Liver (tissue), 10 donors: ENCODE measurements at places on chromosomes 11 and 22. TPM values are rescaled to one million over a fixed set of nuclear protein-coding genes. Genes with fewer than 3 reads are reported as not detected.
A peak's percentile ranks its signal among the peaks of the same experiment; 100 is the strongest.

The PVALB gene
- 1.3 TPM for polyA plus RNA-seq

The P2RY6 gene
- polyA plus RNA-seq: 1.3 TPM

The TMEM134 gene
- 76.3 TPM for polyA plus RNA-seq

The THRSP gene
- polyA plus RNA-seq: 90.1 TPM

- DNase-seq: peak; percentile 73
- no peaks in the 10 kb centered on the region for H3K4me1 ChIP-seq
- no peak overlapping the region for H3K4me3 ChIP-seq
- H3K27ac ChIP-seq: peak overlapping the region; percentile 67
Observed at GRCh38 chr22:31313366-31314147, 21.3 kb upstream of the PIK3IP1 start.

DNA sequence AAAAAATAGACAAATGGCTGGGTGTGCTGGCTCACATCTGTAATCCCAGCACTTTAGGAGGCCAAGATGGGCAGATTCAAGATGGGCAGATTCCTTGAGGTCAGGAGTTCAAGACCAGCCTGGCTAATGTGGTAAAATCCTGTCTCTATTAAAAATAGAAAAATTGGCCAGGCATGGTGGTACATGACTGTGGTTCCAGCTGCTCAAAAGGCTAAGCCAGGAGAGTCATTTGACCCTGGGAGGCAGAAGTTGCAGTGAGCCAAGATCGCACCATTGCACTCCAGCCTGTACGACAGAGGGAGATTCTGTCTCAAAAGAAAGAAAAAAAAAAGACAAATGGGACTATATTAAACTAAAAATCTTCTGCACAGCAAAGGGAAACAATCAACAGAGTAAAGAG is 55.4 kb downstream of the USP35 start:
- DNase-seq: no peak
- peaks cover 3% of the 10 kb centered on the region for H3K36me3 ChIP-seq
- H3K27me3 ChIP-seq: no peaks in the 10 kb centered on the region
- no peak overlapping the region for H3K4me3 ChIP-seq

DNA sequence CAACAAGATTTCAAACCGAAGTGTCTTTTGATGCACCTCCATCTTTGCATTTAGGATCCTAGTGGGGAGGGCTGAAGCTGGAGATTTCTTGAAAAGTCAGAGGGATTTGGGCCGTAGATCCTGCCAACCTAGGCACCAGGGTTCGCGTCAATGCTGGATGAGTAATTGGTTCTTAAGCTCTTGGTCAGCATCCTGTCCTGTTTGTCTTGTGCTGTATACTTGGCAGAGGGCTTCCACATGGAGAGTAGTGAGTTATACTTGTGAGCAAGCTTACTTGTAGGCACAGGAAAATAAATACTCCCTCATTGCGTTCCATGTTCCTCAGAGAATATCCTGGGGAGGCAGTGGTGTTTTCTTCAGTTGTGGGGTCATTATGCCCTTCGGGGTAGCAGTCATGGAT is 12.6 kb downstream of the INSC start:
- no peak overlapping the region for H3K27ac ChIP-seq
- no peaks in the 10 kb centered on the region for H3K27me3 ChIP-seq
- H3K36me3 ChIP-seq: no peaks in the 10 kb centered on the region
- DNase-seq: no peak

GRCh38 chr11:115618428-115618827 is 114.2 kb upstream of the CADM1 start:
- H3K4me3 ChIP-seq: no peak overlapping the region
- no peaks in the 10 kb centered on the region for H3K27me3 ChIP-seq
- H3K36me3 ChIP-seq: no peaks in the 10 kb centered on the region
- no peak for DNase-seq
- H3K4me1 ChIP-seq: no peaks in the 10 kb centered on the region

DNA sequence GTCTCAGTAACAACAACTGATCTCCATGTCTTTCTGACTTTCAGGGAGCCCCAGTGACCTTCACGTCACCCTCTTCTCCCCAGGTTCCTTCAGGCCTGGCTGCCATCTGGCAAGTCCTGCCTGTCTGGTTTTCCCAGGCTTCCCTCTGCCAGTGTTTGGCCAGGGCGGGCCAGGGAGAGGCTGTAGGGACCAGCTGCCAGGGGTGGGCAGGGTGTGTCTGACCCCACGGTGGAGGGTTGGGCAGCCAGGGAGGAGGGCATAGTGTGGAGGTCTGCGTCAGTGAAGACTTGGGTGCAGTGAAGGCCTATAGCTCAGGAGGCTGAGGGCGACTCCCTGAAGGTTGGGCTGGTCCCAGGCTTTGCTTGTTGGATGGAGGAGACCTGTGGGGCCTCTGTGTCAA is 11.9 kb upstream of the MRGPRX2 start:
- no peak overlapping the region for H3K4me3 ChIP-seq
- no peak overlapping the region for H3K27ac ChIP-seq
- H3K4me1 ChIP-seq: no peaks in the 10 kb centered on the region
- H3K27me3 ChIP-seq: no peaks in the 10 kb centered on the region

GRCh38 chr22:37308385-37309200 is 26.3 kb downstream of the CYTH4 start:
- H3K4me3 ChIP-seq: no peak overlapping the region
- peaks cover 22% of the 10 kb centered on the region for H3K4me1 ChIP-seq
- DNase-seq: no peak
- no peaks in the 10 kb centered on the region for H3K27me3 ChIP-seq
- H3K27ac ChIP-seq: no peak overlapping the region

GRCh38 chr11:128726458-128727139 is 32.7 kb downstream of the FLI1 start:
- no peaks in the 10 kb centered on the region for H3K27me3 ChIP-seq
- DNase-seq: no peak
- H3K4me1 ChIP-seq: peaks cover 29% of the 10 kb centered on the region
- no peak overlapping the region for H3K4me3 ChIP-seq

GRCh38 chr11:57800444-57801182 is 39.0 kb downstream of the CTNND1 start:
- H3K4me3 ChIP-seq: no peak overlapping the region
- H3K27ac ChIP-seq: peak overlapping the region; percentile 9
